ENCODE measurements at places on chromosomes 7 and 10.

GRCh38 chr10:35942057-35942456, 300.0 kb upstream of the FZD8 start:
- no peak for DNase-seq

- no peak for DNase-seq
Measured at GRCh38 chr7:157737151-157738065, 400.6 kb downstream of the DNAJB6 start.

GRCh38 chr7:27364344-27364758, 121.7 kb downstream of the EVX1 start:
- no peak for DNase-seq

GRCh38 chr7:122261442-122261841, 43.1 kb downstream of the FEZF1 start:
- DNase-seq, result no peak

DNA sequence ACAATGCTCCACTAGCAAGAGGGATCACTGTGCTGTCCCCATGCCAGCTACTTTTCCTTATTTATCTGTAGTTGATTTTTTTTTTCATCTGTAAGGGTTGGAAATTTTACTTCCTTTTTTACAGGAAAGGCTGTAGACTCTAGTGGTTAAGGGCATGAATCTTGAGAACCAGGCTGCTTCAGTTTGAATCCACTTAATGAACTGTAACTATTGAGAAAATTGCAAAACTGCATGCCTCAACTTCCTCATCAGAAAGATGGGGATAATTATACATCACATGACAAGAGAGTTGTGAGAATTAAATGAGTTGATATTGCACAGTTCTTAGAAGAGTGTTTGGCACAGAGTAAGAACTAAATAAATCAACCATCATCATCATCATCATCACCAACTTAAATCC, 106.4 kb upstream of the GSDME start:
- no peak for DNase-seq

DNA sequence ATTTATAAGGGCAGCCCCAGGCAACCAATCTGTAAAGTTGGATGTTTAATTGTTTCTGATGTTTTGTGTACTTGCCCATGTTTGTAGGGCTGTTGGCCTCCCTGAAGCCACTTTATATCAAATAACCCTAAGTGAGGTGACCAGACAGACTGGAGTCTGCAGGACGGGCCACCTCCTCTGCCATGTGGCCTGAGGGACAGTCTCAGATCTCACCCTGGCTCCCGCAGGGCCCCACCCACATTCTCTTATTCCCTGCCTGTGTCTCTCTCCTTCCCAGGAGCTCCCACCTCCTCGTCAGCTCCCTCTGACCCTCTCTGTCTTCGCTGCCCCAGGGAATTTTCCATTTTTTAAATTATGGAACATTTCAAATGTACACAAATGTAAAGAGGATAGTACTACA, 9.5 kb upstream of the C10orf71 start:
- DNase-seq, result no peak

GRCh38 chr7:7321681-7322080, 139.3 kb downstream of the C1GALT1 start:
- no peak for DNase-seq

DNA sequence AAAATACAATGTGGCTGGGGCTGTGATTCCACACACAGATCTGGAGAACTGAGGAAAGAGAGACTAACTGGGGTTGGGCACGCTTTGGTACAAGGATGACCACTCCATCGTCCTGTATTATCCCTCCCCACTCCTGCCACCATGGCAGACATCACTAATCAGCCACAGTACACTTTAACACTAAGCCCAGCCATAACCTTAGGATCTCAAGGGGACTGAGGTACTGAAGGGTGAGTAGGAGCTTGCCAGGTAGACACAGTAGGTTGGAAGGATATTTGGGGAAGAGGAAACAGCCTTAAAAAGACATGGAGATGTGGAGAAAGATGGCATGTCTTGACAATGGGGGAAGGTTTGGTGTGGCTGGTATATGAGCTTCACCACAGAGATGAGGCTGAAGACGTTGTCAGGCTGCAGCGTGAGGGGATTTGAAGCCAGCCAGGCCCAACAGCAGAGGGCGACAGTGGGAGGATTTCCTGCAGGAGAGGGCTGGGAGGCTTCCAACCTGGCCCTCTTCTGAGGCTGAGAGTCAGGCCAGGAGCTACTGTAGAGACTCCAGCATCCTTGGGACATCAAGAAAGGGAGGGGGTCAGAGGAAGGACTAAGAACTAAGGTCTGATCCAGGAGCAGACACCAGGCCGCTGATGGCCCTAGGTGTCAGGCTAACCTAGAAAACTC, 58.6 kb upstream of the COL13A1 start:
- DNase-seq, result no peak

- no peak for DNase-seq
Measured at GRCh38 chr7:45649560-45650346, 75.6 kb downstream of the ADCY1 start.

DNA sequence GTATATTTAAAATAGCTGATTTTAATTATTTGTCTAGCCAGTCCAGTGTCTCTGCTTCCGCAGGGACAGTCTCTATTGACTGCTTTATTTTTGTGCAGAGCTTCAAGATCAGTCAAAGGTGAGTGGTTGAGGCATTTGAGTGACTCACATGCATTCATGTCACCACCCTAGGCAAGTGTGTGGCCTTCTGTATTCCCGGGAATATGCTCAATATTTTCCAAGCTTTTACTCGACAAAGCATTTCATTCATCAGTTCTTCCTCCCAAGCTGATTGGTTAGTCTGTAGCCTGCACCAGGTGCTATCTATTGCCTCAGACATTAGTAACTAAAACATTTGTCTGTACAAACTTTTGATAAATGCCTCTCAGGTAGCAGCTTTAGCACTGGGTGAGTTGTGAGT, 471.5 kb upstream of the NRG3 start:
- no peak for DNase-seq

DNA sequence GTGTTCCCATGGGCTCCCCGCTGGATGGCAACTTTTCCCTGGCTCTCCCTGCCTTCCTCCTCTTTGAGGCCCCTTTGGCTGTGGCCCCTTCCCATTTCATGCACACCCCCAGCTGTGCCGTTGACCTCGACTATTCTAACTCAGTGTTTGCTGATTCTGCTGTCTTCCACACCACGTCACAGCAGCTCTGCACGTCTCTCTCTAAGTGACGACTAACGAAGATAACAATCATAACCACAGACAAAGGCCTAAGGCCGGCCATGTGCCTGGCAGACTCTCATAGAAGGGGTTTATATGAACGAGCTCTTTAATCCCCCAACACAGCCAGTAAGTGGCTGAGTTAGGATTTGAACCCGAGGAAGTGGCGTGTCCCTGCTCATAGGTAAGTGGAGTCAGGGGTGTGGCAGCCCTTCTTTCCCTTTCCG, 151.5 kb upstream of the SHH start:
- DNase-seq, result no peak

DNA sequence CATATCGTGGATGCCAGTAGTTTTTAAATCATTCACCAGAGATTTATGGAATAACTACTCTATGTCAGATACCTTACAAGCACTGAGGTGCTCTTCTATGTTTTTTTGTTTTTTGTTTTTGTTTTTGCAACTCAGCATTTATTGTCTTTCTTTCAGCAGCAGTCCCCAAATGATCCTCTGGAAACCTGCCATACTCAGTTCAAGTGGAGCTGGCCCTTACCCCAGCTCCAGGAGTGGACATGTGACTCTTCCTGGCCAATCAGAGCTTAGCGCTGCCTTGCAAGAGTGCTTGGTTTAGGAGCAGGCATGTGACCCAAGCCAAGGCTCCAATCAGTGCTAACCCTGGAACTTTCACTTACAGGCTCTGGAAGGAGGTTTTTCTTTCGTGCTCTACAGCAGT, 356.6 kb upstream of the ZMIZ1 start:
- no peak for DNase-seq

GRCh38 chr7:27361522-27361921, 118.9 kb downstream of the EVX1 start:
- DNase-seq, result no peak

- no peak for DNase-seq
Measured at GRCh38 chr10:90319188-90319914, 538.5 kb downstream of the HTR7 start.

- peak; percentile 49 for DNase-seq
Measured at GRCh38 chr10:117216611-117217195, 19.4 kb downstream of the KCNK18 start.

GRCh38 chr7:75916259-75916658, 1.3 kb downstream of the POR start:
- no peak for DNase-seq
